ENCODE measurements at places on chromosomes 1 and 21.
A peak's percentile ranks its signal among the peaks of the same experiment; 100 is the strongest.

DNA sequence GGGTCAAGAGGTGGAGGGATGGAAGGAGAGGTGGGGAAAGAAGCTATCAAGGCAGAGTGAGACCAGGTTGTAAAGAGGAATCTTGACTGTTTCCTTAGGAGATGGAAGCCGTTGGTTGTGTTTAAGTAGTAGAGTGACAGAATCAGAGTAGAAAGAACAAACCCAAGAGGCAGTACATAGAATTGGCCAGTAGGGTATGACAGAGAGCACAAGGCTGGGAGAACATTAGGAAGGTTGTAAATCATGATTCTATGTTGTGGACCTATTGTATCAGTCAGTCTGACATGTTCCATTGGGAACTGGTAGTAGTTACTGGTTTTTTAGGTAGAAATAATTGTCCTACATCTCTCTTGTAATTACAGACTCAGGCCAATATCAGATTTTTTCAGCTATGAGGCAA is 486.9 kb upstream of the USP24 start:
- DNase-seq, result peak; percentile 32

DNA sequence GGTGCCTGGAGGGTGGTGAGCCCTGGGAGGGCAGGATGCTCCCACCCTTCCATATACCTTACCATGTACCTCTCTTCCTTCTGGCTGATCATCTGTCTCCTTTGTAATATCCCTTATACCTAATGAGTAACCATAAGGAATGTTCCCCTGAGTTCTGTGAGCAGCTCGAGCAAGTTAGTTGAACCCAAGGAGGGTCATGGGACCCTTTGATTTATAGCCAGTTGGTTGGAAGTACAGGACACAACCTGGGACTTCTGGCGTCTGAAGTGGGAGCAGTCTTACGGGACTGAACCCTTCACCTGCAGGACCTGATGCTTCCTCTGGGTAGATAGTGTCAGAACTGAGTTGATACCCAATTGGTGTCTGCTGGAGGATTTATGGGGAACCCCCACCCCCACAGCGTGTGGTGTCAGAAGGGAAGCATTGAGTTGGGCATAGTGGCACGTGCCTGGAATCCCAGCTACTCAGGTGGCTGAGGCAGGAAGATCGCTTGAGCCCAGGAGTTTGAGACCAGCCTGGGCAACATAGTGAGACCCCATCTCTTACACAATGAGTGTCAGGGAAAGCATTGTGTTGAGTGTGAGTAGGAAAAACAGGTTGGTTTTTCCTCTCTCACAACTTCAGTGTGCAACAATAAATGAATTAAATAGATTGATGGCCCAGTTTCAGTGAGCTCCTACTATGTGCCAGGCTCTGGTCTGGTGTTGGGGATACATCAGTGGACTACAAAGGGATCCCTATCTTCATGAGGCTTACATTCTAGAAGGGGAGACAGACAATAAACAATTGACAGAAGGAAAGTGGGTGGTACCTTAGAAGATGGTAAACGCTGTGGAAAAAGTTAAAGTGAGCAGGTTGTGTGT is 16.0 kb downstream of the DNAJC16 start:
- no peak for DNase-seq

DNA sequence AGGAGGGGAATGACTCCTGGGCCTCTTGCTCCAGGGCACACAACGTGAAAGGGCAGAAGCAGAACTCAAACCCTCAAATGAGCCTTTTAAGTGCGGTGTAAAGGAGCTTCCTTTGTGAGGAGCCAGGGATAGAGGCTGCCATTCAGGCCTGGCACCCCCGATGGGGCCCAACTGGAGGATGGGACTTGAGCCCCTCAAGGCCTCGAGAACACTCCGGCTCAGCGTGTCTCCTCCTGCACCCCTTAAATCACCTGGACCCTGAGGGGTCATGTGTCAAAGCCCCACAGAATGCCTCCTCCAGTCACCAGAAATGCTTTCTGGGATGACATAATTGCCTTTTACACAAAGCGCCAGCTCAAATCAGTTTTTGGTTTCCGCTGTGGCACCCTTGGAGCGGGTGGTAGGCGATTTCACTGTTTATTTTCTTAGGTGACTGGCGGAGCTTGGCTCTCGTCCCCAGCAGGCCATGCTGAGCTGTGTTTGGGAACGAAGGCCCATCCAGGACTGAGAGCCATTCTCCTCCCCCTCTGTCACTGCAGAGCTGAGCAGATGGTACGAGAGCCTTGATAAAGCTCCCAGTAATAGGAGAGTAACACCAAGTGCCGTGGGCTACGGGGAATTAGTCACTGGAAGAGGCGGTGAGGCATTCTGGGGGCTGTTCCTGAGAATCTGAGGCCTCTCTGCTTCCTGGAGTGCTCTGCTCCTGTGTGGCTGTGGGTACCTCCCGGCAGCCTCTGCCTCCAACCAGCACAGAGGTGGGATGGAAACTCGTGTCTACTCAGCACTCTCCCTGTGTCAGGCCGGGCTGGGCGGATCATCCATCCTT is 163.0 kb downstream of the GRIK3 start:
- no peak for DNase-seq

DNA sequence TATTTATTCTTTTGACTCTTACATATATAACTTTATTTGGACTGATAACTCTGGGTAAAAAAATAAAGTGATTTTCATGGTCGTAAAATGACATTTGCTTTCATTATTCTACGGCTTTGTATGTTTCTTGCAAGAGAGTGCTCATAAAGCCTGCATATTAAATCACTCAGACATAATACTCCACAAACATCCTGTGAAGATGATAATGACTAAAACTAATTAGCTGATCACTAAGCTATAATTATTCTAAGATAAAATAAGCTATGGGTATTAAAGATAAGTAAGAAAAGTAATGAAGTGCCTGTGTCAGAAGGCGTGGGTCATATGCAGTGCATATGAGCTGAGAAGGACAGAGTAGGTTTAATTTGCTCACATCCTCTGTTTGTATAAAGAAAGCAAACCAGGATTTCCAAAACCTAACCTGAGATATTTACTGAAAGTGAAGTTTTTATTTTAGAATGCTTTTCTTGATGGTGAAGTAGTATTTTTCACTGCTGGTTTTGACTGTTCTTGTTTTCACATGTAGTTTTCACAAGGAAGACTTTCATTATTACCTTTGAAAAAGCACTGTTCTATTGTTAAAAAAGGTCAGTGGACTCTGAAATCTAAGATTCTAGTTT is 278.8 kb downstream of the AMY1C start:
- DNase-seq, result peak; percentile 16

DNA sequence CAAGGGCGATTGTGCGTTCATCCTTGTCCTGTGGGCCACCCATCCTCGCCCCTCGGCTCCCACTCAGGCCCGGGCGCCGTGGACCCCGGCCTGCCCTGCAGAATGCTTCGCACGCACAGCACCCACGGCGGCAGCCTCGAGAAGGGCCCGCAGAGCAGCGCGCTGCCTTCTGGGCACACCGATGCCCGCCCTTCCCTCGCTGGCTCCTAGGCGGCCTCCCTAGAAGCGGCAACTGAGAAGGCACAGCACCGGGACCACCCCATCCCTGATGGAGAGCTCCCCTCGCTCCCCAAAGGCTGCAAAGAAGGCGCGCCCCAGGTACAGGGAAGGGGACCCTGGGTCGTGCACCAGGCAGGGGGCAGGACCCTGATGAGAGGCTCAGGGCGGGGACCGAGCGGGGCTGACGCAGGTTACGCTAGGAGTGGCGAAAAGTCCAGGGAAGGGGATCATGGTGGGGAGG is 971 bp downstream of the CAPZB start:
- no peak for DNase-seq

GRCh38 chr21:46307625-46308024 is 16.0 kb downstream of the C21orf58 start:
- no peak for DNase-seq

DNA sequence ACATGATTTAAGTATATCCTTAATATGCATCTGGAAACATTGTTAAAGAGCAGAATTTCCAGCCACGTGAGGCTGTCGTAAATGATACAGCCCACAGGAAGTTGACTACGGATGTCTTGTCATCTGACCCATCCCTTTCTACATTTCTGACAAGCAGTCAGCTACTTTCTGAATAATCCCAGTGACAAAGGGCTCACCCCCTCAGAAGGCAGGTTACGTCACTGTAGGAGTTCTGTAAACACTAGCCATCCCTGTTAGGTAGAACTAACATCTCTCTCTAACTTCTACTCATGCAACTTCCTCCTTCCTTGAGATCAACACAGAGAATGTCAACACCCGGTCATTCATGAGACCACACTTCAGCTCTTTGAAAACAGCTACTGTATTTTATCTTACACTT is 259.2 kb downstream of the GREM2 start:
- DNase-seq, result no peak

DNA sequence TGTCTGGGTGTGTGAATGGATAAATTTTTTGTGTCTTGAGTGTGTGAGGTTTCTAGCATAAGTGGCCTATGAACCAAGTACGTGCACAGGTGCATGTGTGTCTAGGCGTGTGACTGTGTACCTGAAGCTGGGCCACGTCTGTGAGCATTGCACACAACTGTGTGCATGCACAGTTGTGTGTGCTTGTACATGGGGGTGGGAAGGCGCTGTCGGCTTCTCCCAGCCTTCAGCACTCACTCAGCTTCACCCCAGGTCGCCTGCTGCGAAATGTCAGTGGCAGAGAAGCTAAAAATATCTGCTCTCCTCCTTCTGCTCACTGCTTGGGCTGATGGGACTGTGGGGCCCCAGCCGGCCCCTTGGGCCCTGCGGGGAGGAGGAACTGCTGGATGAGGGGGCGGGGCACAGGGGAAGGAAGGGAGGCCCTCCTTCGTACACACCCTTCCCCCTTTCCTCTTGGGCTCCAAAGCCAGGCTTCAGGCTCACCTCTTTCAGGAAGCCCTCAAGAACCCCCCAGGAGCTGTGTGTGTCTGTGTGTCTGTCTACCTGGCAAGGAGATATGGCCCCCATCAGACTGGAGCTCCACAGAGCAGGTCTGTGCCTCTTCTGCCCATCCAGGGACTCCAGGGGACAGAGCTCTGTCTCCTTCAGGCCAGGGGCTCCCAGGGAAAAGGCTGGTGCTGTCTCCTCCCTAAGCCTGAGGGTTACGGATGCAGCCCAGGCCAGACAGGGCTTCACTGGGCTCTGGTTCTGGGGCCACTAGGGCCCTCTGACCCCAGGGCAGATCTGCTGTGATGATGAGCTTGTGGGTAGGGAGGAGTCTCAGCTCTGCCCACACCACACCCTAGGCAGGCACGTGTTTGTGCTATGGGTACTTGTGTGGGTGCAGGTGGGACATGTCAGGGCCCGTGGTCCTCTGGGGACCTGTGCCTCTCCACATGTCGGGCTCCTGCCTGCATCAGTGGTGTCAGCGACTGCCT is 35.6 kb upstream of the WASF2 start:
- peak; percentile 6 for DNase-seq

- no peak for DNase-seq
Measured at GRCh38 chr1:211832661-211833060, 2.1 kb upstream of the LPGAT1 start.
